ENCODE measurements at places on chromosomes 6 and 20.

- DNase-seq: no peak
Observed at GRCh38 chr20:36179170-36179945, 24.8 kb downstream of the EPB41L1 start.

- DNase-seq: no peak
Observed at GRCh38 chr6:147116056-147116455, 88.2 kb upstream of the STXBP5 start.

DNA sequence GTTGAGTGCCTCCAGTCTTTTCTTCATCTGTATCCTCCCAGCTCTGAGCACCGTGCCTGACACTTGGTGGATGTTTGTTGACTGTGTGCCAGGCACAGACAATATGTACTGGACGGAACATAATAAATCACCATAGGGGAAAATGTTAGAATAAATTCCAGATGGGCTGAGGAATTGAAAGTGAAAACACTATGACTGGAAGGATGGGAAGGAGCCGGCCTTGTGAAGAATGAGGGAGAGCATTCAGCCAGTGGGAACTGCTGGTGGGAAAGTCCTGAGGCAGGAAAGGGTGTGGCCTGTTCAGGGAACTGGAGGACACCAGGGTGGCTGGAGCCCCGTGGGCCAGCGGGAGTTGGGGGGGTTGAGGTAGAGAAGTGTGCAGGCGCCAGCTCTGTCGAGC, 75.4 kb downstream of the MTHFD1L start:
- DNase-seq: no peak

DNA sequence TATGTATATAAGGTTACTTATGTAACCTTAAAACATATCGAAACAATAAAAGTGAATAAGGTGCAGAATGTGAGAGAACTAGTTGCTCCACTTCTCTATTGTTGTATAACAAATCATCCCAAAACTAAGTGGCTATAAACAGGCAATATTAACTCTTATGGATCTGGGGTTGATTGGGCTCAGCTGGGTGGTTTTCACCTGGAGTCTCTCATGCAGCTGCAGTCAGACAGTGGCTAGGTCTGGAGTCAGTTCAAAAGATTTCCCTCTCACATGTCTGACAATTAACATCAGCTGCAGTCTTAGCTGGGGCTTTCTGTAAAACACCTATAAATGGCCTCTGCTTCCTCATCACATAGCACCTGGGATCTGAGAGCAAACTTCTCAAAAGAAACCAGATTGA, 288.4 kb upstream of the SASH1 start:
- no peak for DNase-seq

DNA sequence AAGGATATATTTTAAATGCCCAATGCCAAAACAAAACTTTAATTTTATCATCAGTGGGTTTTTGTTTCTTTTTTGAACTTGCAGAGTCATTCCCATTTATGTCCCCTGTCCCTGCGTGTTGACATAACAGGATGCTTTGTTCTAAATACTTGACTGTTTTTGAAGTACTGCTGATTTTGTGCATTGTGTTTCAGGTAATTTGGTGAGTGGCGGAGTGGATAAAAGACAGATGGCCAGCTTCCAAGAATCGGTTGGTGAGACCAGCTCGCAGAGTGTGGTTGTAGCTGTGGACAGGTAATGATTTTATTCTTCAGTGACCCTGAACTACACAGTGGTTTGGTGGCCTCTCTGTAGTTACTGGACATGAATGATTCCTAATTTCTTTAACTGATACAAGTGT, 50.5 kb upstream of the CSE1L start:
- DNase-seq: no peak

- DNase-seq: no peak
Observed at GRCh38 chr6:2547355-2547754, 203.4 kb downstream of the MYLK4 start.

DNA sequence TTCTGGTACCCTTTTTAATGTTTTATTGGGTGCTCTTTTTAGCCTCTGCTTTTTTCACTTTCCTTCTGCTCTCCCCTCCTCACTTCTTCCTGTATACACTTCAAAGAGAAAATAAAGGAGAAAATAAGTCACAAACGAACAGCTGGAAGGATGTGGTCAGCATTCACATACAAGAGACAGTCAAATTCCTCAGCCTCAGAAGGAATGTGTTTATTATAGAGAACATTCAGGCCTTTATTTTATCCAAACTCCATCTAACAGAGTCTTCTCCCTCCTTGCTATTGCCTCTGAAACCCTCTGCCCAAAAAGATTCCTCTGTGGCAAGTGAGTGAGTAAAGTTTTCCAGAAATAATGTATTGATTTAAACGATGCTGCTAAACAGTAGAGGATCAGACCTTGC, 490.4 kb downstream of the FRK start:
- DNase-seq: no peak

GRCh38 chr20:39939241-39939865, 749.7 kb downstream of the MAFB start:
- DNase-seq: no peak

- no peak for DNase-seq
Observed at GRCh38 chr6:24524805-24525204, 30.0 kb downstream of the ALDH5A1 start.

- DNase-seq: no peak
Observed at GRCh38 chr6:74073429-74073828, 377.4 kb downstream of the CD109 start.

GRCh38 chr20:32451682-32452461, 93.7 kb downstream of the ASXL1 start:
- no peak for DNase-seq

GRCh38 chr20:32828029-32828680, 8.4 kb downstream of the MAPRE1 start:
- DNase-seq: no peak

DNA sequence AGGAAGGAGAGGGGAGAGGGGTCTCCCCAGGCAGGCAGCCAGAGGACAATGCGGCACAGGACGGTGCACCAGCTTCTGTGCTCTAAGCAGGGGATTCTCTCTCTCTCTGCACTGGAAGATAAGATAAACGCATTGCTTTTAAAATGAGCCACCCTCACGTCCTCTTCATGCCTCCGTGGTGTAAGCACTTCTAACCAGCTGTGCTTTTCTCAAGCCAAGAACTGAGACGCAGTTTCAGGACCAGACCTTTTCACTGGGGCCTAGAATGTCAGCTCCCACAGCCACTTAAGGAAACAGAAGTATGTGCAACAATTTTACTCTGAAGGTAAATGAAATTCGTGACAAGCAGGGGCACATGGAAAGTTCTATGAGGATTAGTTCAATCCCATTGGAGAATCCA, 82.4 kb downstream of the PSMB1 start:
- no peak for DNase-seq

- DNase-seq: no peak
Observed at GRCh38 chr20:25225642-25226432, 22.0 kb upstream of the PYGB start.

DNA sequence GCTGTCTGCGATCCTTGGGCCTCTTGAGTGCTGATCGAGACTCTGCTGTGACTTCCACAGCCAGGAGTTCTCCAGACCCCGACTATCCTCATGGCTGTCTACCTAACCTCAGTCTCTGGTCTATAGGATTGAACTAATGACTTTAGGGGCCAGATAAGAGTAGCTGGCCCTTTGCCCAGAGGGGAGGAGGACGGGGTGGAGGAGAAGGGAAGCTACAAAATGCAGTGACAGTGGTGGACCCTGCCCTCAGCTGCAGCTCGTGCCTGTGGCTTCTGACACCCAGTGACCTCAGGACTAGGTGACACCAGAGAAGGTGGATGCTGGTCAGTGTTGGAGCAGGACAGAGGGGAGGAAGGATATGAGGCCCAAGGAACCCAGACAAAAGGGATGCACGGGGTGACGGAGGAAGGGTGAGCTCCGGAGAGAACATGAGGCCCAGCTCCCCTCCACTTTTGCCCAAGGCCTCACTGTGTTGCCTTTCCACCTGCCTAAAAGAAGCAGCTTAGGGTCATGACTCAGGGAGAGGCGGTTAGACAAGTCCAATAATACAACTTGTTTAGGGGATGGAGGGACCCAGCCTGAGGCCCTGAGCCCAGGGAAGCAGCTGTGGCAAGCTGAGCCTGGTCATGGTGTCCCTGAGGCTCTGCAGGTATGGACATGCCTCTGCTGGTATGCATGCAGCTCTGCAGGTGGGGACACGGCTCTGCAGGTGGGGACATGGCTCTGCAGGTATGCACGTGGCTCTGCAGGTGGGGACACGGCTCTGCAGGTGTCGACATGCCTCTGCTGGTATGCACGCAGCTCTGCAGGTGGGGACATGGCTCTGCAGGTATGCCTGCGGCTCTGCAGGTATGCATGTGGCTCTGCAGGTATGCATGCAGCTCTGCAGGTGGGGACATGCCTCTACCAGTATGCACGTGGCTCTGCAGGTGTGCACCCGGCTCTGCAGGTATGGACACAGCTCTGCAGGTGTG, 67.7 kb downstream of the SYNJ2 start:
- DNase-seq: no peak

DNA sequence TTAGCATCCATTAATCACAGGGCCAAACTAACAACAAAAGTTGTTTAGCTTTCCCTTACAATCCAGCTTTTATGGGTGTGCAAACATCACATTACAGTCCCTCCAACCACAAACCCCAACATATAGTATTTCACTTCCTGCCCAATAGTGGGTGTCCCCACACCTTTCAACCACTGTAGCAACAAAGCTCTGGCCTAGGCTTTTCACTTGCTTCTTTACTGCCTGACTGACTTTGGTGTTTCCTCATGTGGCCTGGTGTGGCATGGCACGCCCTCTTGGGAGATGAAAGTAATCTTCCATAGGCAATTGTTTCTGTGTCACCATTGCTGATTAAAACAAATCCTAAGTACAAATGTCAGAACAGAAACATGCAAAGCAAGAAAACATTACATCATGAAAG, 46.3 kb downstream of the MCM8 start:
- DNase-seq: no peak

GRCh38 chr6:56244528-56245253, 2.7 kb downstream of the COL21A1 start:
- no peak for DNase-seq

DNA sequence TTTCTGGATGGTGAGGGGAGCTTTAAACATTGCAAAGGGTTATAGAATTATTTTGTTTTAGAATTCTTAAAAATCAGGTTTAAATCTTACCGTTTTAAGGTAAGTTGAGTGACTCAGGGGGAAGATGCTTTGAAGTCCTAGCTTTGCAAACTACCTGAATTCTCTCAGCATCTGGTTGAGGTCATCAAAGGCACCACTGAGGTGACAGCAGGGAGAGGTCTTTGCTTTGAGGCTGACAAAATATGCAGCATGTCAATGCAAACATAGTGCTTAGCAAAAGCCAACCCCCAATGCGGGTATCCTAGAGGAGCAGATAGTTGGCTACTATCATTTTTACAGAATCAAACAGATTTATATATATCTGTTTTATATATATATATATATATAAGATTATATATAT, 219.5 kb downstream of the SLC24A3 start:
- no peak for DNase-seq

DNA sequence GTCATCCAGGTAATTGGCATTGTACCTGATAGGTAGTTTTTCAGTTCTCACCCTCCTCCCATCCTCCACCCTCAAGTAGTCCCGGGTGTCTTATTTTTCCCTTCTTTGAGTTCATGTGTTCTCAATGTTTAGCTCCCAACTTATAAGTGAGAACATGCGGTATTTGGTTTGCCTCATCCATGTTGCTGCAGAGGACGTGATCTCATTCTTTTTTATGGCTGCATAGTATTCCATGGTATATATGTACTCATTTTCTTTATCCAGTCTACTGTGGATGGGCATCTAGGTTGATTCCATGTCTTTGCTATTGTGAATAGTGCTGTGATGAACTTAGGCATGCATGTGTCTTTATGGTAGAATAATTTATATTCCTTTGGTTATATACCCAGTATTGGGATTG, 45.8 kb downstream of the RPRD1B start:
- DNase-seq: no peak

GRCh38 chr6:142329486-142330113, 27.8 kb downstream of the ADGRG6 start:
- DNase-seq: no peak

DNA sequence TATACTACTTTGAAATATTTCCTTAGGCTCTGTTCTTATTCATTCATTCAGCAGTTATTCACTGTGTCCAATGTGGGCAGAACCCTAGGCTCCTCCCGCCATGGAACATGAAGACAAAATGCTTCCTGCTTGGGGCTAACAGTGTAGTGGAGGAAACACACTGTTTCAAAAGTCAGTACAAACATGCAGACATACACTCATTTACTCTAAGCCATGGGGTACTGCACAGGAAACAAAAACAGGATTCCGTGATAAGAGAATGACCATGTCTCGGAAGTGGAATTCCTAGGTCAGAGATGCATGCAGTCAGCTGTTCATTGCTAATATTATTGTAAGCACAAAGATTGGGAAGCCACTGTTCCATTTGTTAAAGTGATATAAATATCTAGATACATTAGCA, 18.4 kb upstream of the FAM209A start:
- DNase-seq: no peak

GRCh38 chr20:59147586-59147985, 16.0 kb upstream of the ZNF831 start:
- no peak for DNase-seq

- DNase-seq: no peak
Observed at GRCh38 chr6:52519618-52520017, 57.2 kb downstream of the TRAM2 start.

DNA sequence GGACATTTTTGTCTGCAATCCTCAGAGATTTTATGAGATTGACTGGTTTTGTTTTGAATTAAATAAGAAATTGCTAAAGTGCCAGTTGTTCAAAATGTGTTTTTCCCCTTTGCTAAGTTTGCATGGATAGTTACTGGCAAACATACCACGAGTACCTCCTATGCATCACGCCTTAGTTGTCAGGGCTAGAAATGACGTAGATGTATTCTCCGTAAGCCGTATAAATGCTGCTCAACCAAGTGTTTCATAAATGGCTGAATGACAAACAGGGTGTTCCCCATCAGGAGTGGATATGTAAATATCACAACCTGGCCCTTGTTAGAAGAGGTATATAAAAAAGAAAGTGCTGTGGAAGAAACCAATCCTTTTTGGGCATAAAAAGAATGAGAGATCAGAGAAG, 341.1 kb upstream of the ZFP64 start:
- DNase-seq: no peak

GRCh38 chr20:51729771-51730170, 38.4 kb downstream of the ATP9A start:
- no peak for DNase-seq

- DNase-seq: no peak
Observed at GRCh38 chr20:48051794-48052474, 266.7 kb upstream of the SULF2 start.

Data from stimulated activated CD4-positive, alpha-beta T cell treated with anti-CD3 and anti-CD28 coated beads, Interleukin-15, amount 100 ng/mL, for 1 hour (primary cell).